ENCODE measurements at places on chromosomes 2 and 18.

DNA sequence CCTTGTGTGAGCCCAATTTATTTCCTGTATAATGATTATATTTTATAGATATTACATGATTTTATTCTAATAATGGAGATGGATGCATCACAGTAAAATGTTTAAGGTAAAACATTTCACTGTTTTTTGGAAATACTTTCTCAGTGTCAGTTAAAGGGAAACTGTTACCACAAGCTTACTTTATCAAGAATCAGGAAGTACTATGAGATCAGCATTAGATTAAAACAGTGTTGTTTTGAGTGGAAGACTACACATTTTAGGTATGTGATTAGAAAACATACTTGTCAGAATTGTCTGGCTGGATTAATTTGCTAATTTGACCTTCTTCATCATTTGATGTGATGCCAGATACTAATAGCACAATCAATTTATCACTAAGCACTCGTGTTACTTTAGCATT is at the start of gene HRH4:
TSS of gene HRH4 (plus strand) at position 250 of the 400 bp plus-strand sequence. CDS start at position 342, 92 bp downstream.
- DNase-seq = no peak

DNA sequence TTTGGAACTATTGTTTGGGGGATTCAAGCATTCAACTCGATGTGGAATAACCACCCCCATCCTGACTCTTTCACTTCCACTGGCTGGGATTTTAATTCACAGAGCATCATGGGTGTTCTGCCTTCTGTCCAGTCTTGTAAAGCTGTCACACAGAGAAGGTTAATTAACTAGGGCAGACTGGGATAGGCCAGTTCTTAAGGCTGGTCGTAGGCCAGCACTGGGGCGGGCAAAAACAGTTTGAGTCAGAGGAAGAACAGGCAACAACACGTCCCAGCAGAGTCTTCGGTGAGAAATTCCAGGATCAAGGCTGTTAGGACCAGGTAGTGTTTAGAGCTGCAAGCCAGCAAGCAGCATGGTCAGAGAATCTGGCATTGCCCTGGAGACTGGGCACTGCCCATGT is 4.0 kb upstream of the RNF152 start:
- DNase-seq = no peak

DNA sequence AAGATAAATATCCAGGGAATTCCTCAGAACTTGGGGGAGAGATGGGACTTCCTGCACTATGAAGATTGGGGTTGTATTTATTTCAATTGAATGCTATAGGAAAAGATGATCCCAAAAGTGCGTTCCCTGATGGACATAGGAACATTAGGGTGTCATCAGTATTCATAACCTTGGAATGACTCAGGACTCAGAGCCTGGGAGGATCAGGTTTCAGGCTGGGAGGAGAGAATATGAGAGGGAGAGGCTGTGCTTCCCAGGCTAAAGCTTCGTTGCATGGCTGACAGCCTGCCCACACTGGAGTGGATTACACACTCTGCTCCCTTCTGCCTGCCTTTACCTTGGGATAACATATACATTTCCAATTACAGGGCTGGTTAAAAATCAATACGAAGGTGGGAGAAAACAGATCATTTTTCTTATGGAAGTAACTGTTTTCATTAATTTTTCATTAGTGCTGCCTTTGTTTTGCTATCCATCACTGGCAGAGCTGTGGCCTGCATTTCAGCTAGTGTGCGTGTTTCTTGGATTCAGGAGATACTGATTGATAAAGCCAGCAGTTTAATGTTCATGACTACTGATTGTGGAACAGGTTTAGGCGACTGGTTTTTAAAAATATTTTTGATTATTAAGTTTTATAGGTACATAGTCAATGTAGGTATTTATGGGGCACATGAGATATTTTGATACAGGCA is 118.7 kb downstream of the KCTD1 start:
- DNase-seq = no peak

DNA sequence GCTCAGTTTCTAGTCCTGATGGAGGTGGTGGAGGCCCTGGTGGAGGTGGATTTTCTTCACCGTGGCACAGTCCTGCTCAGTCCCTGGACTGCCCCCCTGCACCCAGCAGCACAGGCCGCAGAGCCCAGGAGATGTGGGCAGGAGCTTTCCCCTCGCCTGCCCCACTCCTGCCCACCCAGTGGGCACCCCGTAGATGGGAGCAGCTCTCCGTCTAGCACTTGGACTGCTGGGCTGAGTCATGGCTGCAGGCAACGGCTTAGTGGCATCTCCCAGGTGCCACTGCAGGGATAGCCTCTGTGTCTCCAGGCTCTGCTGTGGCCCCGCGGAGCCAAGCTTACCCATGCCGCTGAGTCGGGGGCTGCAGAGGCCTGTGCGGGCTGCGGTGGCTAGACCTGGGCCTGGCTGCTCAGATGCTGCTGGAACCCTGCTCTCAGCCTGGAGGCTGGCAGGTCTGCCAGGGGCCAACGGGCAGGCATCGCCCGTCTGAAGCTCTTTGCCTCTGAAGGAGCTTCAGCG is 92.3 kb upstream of the CTDP1 start:
- DNase-seq = no peak

DNA sequence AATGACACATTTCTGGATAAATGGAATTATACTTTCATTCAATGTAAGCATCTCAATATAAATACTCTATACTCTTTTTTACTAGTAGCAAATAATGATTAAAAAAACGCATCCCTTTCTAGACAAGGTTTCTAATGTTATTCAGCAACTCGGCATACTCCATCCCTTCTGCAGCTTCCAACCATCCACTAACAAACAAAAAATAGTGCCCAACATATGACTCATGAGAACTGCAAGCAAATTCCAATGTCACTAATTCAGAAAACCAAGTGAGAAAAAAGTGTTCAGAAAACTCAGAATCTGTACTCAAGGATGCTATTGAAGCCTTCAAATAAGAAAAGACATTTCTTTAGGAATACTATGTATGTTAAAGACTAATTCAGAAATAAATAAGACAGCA is 140.0 kb downstream of the BAZ2B start:
- DNase-seq = no peak

DNA sequence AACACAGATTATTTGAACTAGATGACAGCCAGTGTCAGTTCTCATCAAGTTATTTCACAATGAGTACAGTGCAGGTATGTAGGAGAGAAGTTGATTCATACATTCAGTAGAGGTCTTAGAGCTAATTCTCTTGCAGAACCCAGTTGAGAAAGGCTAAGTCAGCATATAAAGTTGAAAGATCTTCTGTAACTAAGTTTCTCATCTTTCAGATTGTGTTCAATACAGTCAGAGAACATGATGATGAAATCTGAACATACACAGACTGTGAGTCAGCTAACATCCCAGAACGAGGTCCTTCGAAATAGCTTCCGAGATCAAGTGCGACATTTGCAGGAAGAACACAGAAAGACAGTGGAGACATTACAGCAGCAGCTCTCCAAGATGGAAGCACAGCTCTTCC is 41.9 kb upstream of the LIMS1 start:
- no peak for DNase-seq

GRCh38 chr2:176553685-176554100 is 284.5 kb downstream of the MTX2 start:
- peak; percentile 37 for DNase-seq

DNA sequence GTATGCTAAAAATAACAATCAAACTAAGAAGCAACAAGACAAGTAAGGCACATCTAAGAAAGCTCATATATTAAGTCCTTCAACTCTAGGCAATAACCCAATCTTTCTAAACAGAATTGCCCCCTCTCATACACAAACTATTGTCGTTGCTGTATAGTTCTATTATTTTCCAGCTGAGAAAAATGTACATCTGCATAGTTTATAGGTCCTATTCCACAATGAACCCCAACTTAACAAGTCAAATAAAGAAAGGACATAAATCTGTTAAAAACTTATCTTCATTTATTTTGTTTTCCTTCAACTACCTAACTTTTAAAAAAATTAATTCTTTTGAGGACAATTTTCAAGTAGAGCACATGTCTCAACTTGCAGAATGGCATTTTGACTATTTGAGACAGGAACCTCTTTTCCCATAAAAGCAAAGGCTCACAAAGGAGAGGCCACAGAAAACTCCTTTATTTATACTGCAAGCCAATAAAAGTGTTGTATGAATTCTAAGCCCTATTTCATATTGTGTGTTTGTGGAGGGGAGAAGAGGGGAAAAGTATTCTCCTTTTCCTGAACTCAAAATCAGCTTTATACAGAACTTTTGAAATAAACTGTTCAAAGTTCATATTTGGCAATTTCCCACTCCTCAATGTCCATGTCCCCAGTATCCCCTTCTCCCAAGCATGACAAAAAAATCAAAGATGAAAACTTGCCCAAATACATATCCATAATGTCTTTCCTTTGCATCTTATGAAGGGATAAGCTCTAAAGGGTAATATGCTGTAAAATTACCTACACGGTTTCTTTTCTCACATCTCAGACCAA is 37.4 kb downstream of the RTN4 start:
- no peak for DNase-seq

- no peak for DNase-seq
Measured at GRCh38 chr2:55269645-55269990, 587 bp upstream of the MTIF2 start.

DNA sequence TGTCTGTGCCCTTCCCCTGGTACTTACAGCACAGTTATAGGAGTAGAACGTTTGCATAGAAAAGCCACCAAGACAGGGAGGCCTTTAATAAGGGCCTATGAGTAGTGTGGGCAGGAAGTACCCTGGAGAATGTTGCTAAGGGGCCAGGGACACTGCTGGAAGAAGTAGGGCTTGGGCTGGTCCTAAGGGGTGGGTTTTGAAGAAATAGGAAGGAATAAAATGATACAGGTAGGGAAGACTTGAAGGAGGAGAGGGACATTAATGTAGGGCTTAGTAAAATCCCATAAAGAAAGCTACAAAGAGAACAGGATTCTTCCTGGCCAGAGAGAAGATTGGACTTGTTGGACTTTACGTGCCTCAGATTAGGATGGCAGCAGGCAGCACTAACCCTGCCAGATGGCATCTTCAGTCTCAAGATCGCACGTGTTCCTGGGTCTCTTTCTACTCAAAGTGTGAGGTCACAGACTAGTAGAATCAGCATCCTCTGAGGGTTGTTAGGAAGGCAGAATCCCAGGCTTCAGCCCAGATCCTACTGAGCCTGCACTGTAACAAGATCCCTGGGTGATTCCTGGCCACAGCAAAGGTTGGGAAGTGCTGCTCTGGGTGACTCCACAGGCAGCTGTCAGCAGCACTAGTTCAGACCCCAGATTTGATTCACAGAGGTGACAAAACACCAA is 39.2 kb downstream of the EPAS1 start:
- DNase-seq = no peak

GRCh38 chr2:206980413-206980812 is 41.1 kb downstream of the CPO start:
- no peak for DNase-seq

DNA sequence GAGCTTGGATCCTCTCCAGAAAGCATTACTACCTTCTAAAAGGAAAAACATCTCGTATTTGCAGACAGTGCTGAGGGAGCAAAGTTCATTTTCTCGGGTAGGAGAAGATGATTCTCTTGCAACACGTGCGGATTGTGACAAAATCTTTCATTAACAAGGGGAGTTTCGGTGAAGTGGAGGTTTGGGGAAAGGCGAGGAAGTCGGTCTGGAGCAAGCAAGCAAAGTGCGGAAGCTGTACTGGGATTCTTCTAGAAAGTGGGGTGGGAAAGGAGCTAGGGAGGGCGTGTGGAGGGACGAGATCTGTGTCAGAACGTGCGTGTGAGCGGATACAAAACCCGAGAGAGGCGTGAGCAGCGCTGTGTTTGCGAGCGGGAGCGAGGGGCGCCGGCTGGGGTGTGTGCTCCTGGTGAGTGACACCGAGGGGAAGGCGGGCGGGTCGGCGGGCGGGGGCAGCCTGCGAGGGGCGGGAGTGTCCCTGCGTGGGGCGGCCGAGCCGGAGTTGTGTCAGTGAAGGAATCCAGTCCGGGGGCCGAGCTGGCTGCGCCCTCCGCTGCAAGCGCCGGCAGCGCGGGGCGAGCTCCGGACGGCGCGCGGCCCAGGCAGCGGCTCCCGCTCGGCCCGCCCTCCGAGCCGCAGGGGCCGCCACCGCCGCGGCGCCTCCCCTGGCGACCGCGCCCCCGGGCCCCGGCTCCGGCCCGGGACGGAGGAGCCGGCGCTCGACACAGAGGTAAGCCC is at the start of gene SPATS2L:
TSS of gene SPATS2L (plus strand) at position 498 of the 735 bp plus-strand sequence. CDS start 82,552 bp downstream, outside the sequence.
- DNase-seq = peak; percentile 73

- no peak for DNase-seq
Measured at GRCh38 chr2:36659872-36660312, 36.6 kb upstream of the VIT start.

DNA sequence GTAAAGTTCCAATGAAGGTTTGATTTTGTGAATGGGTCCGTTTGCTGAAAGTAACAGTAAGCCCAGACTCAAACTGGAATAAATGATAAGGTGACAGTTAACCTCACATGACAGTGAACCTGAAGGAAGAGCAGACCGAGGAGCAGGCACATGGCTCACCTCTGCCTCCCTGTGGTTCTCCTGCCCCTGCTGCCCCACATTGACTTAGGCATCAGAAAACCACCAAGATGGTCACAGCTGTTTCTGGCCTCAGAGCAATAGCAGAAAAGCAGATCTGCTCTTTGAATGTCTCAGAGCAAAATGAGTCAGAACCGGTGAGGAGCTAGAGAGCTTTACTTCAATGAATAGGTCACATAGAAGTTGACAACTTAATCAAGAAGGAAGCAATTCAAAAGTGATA is 487.6 kb downstream of the METTL4 start:
- no peak for DNase-seq

DNA sequence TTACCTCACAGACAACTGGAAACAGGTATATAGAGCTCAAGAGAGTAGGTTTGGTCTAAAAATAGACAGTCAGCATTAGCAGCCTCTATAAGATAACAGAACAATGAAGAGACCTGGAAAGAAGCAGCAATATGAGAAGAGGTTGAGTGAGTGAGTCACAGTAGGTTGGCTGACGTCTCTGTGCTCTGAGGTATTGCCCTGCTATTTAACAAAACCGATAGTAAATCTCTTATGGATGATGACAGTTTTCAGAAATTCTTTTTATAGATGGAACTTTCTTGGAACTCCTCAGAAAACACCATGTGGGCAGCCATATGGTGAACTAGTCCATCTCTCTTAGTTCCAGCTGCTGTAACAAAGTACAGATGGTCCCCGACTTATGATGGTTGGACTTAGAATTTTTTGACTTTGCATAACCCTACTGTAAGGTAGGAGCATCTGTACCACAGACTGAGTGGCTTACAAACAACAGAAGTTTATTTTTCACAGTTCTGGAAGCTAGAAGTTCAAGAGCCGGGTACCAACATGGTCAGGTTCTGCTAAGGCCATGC is 123.5 kb downstream of the MBD2 start:
- no peak for DNase-seq

- no peak for DNase-seq
Measured at GRCh38 chr18:56326336-56327072, 311.9 kb downstream of the TXNL1 start.

DNA sequence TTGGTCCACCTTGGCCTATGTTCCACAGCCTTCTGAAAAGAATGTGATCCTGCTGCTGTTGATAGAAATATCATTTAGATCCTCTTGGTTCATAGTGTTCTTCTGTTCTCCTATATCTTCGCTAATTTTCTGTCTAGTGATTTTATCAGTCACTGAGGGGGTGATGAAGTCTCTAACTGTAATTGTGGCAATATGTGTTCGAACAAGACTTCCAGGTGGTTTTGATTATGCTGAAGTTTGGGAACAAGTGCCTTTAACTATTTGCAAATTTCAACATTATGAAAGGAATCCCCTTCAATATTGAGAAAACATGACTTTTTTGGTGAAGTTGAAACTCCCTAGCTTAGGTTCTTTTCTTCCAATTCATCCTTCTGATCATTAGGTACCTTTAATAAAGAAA is 140.4 kb downstream of the MTX2 start:
- no peak for DNase-seq

Data from anterior cingulate cortex (tissue), 58 donors.